Stimulated activated CD8-positive, alpha-beta memory T cell treated with anti-CD3 and anti-CD28 coated beads, Interleukin-12 subunit alpha, Interleukin-12 subunit beta, amount 100 ng/mL, for 4 hours (primary cell): ENCODE measurements at places on chromosomes 7 and 10.

DNA sequence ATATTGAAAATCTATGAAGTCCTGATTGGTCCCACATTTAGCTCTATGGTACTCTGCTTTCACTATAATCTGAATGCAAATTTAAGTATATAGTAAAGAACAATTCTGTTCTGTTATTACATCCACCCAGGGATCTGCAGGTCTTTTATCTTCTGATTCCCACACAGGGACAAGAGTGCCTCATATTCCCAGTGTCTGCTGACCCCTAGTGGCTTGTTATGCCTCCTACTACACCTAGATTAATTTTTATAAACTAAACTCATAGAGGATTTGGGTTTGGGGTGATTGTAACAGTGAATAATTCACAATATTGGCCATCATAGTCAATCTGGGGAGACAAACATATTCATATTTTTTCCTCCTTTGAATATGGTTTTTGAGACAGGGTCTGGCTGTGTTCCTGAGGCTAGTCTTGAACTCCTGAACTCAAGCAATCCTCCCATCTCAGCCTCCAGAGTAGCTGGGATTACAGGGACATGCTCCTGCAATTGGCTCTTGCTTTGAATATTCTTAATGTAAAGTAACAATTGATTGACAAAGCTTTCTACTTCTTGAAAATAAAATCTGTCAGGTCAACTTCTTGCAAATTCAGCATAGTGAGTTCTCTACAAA lies 282.1 kb downstream of the KCND2 start:
- no peak for DNase-seq

- no peak for DNase-seq
Measured at GRCh38 chr7:134515569-134516468, 11.5 kb upstream of the AKR1B10 start.

- DNase-seq, result no peak
Measured at GRCh38 chr10:26380815-26381214, 57.3 kb upstream of the APBB1IP start.

DNA sequence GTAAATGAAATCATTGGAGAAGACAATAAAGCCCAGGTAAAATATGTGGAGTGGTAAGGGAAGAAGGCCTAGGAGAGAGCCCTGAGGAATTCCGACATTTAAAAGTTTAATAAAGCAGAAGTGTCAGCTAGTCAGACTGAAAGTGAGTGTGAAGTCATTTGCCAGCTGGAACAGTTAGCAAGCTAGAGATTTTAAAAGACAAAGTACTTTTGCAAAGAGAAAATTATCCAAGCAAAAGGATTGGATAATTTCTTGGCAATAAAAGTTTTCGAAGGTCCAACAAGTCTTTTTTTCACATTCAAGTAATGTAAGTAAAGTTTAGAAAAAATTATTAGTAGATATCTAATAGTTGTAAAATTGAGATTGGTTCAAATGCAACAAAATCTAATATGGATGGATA lies 27.1 kb upstream of the SEMA3C start:
- no peak for DNase-seq

DNA sequence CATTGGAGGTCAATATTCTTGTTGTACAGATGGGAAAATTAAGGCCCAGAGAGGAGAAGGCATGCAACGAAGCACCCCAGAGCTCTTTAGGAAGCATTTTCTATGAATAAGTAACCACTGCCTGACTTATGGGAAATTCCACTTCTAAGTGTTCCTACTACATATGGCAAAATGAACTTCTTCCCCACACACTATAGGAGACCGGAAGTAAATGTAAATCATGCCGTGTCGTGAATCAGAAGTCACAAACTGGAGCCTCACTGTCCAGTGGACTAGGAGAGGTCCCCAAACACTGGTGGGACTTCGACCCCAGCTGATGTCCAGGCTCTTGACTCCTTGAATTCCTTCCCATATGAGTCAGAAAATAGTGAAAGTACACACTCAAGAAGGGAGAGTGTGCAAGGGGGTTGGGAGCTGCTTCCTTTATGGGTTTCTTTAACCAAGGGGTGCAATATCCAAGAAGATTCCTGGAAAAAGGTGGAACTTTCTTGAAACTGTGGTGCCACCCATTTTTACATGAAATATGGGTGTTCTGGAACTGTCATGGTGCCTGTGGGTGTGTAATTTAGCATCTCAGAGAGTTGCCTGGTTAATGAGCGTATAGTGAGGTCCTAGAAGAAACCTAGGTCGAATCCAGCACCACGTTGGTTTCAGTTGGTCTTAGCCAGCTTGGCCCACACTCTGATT lies 6.7 kb downstream of the RASSF4 start:
- no peak for DNase-seq

- DNase-seq, result no peak
Measured at GRCh38 chr7:157458254-157458633, 121.4 kb downstream of the DNAJB6 start.

DNA sequence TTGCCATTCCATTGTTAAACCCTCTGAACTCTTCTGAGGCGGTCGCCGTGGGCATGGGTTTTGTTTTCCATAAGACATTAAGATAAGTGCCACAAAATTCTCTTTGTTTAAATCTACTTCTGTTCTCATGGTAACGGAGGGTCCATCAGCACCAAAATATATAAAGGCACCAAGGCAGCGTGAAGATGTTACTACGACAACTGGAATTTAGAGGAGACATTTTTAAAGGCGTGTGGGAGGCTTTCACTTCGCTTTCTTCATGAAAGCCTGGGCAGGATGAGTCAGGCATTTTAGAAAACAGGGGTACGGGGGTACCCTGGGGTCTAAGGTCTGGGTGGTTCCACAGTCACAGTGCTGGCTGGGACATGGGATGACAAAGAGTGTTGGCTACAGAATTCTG lies 34.0 kb downstream of the SMKR1 start:
- DNase-seq, result no peak

DNA sequence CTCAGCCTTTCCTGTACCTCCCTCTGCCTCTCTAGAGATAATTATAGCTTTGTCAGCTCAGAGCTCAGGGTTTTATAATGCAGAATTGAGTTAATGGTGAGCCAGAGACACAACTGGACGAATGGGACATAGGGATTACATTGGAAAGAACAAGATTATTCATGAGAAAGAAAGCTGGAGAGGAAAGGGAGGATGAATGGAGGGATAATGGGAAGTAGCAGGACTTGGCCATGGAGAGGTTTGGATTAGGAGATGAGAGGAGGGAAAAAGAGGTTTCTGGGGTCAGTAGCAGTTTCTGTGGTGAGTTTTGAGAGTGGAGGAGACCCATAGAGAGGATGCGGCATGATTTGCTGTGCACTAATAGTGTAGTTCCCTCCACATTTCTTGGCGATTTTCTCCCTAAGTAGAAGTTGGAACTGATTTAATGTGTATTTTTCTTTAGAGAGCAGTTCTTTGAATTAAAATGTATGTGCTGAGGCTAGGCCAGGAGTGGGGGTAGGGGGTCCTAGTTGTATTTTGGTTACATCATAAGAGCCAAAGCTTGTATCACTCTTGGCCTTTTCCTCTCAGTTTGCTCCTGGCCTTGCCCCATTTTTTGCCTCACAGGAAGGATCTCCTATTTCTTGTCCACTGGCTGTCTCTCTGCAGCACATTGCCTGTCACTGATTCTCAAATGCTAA lies 107.4 kb downstream of the MKX start:
- no peak for DNase-seq

- no peak for DNase-seq
Measured at GRCh38 chr7:91280185-91280584, 16.0 kb downstream of the FZD1 start.

DNA sequence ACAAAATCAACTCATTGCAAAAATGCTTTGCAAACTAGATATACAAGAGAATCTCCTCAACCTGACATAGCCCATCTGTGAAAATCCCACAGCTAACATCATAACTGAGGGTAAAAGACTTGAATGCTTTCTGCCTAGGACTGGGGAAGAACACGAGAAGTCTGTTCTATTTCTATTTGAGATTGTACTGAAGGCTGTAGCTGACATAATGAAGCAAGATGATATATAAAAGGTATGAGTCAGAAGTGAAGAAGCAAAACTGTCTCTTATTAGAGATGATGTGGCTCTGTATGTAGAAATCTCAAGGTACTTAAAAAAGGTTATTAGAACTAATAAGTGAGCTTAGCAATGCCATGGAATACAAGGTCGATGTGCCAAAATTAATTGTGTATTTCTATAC lies 639.9 kb upstream of the PFKP start:
- DNase-seq, result no peak

- no peak for DNase-seq
Measured at GRCh38 chr10:12603766-12604470, 254.6 kb downstream of the CAMK1D start.

- DNase-seq, result no peak
Measured at GRCh38 chr7:23594879-23595604, 2.1 kb upstream of the CCDC126 start.

- no peak for DNase-seq
Measured at GRCh38 chr10:88082391-88082790, 219.0 kb downstream of the PTEN start.

DNA sequence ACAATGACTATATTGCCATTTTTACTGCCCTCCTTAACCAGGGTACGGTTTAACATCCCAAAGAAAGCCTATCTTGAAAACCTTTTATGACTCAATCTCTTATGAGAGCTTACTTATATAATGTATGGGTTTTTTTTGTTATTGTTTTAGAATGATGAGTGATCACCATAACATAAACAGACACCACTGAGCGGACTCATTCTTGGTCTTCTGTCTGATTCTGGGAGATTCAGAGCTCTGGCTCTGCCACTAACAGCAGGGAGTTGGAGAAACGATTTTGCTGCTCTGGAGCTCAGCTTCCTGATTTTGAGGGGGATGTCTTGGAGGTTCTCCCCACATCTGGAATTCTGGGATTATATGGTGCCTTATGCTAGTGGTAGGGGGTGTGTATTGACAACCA lies 244.1 kb downstream of the FRMD4A start:
- DNase-seq, result no peak

DNA sequence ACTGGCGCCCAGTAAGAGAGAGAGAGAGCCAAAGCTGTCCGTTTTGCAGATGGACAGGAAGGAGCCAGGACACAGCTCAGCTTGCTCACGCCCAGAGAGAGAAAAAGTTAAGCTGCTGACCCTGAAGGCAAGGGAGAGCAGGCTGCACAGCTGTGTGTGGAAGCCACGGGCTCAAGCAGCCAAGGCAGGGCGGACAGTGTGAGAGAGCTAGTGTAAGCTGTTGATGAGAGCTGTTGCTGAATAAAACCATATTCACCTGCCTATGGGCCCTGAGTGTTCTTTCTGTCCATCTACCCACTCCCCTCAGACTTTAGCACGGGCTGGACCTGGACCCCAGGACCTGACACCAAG lies 5.4 kb downstream of the INMT start:
- no peak for DNase-seq

DNA sequence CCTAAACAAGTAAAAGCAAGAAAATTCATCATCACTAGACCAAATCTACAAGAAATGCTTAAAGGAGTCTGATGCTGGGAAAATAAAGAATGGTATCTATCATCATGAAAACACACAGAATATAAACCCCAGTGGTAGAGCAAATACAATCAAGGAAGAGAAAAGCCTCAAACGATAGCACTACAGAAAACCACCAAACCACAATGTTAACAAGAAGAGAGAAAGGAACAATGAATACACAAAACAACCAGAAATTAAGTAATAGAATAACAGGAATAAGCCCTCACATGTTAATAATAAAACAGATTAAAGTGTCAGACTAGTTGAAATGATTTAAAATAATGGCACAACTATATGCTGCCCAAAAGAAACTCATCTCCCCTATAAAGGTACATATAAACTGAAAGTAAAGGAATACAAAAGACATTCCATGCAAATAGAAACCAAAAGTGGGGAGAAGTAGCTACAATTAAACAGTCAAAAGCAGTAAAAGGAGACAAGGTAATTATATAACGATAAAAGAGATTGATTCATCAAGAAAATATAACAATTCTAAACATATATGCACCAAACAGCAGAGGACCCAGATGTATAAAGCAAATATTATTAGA lies 77.3 kb downstream of the JMJD1C start:
- no peak for DNase-seq

GRCh38 chr7:5418285-5418582 lies 5.4 kb downstream of the TNRC18 start:
- DNase-seq, result no peak

- no peak for DNase-seq
Measured at GRCh38 chr7:111752022-111752582, 189.8 kb upstream of the IMMP2L start.

DNA sequence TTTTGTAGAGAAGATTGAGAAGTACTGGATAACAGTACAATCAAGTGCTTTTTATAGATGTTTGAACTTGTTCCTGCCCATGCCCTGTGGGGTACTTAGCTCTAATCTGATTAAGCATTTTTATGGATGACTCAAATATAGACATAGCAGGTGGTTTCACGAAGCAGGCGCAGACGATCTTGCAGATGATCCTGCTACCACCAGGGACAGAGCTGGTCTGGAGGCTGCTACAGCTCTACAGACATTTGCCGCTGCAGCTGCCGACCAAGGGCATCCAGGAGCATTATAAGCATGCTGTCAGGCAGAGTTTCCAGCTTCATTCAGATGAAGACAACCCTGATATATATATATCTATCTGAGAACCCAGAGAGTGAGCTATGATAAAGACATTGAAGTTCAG lies 650.4 kb downstream of the NXPH1 start:
- no peak for DNase-seq

DNA sequence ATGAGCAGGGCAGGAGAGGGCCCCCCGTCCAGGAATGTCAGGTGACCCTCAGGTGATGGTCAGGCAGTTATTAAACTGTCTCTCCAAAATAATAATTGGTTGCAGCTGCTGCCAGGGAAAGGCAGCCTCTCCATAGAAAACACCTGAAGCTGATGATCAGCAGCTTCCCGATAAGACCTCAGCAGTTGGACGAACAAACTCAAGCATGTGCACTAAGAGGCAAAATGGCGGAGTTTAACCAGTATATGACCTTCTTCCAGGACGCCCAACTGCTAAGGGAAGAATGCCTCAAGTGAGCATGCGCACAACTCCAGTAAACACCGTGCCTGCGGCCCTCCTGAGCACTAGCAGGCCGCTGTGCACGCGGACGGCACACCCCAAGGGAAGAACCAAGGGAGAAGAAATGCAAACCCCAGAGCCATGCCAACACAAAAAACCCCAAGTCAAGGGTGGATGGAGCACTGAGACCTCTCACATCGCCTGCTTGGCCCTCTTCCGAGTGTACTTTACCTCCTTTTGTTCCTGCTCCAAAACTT lies 38.9 kb upstream of the ADARB2 start:
- DNase-seq, result no peak

GRCh38 chr7:23715099-23715498 lies 5.1 kb downstream of the STK31 start:
- no peak for DNase-seq

GRCh38 chr7:135273581-135273980 lies 39.9 kb downstream of the STRA8 start:
- no peak for DNase-seq

DNA sequence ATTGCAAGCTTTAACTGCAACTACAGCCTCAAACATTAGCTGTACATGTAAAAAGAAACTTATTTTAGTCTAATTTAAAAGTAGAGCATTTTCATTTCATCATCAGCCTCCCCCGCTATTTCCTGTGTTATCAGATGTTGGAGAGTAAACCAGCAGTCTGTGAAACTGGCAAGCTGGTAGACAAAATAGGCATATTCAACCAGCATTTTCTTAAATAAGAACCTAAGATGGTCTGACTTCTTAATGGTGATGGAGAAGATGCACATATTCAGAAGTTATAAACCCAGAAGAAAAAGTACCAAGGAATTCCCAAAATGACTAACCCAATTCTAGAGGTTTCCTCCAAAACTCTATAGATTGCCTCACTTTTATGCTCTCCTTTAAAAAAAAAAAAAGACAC lies 24.9 kb downstream of the PIK3AP1 start:
- no peak for DNase-seq

GRCh38 chr7:151963895-151964870 lies 7.9 kb downstream of the GALNTL5 start:
- DNase-seq, result no peak
